Activated gamma-delta T cell treated with Interleukin-2 at 50 U/mL for 16 hours (primary cell): ENCODE measurements at places on chromosomes 5 and 9.

DNA sequence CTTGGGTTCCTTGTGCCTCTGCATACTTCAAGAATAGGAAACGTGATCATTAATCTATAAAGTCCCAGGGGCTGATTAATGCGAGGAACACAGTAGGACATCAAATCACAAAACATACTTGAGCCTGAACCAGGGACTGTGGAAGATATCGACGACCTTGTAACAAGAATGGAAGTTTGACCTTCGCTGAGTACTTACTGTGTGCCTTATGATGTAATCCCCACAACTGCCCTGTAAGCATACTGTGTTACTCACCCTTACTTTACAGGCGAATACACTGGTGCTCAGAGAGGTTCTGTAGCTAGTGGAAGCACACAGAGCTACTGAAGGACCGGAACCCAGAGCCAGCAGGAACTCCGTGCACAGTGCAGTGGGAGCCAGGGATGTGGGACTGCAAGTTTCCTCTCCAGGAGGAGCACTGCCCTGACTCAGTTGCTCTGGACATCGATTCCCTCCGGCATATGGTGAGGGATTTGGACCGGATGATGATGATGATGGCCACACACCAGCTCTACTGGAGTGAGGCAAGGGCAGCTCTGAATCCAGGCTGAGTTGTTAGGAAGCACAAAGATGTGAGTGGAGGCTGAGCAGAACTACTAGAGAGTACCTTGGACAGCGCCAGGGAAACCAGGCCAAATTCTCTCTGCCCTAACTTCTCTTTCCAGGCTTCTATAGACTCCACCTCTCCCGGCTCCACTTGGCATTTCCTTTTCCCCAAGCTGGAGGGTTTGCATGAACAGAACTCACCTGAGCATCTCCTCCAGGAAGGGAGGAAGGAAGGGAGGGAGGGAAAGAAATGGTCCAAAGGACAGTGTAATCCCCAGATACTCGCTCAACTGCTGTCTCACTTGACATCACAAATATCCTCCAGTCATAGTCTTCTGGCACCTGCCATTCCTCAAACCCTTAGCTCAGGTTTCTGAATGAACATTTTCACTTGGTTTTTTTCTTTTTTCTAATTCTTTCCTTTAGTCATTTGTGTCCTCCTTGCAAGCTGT lies 1.5 kb upstream of the GABBR2 start:
- no peak for DNase-seq

- no peak for DNase-seq
Measured at GRCh38 chr9:87834357-87834756, 48.3 kb upstream of the SPATA31E1 start.

DNA sequence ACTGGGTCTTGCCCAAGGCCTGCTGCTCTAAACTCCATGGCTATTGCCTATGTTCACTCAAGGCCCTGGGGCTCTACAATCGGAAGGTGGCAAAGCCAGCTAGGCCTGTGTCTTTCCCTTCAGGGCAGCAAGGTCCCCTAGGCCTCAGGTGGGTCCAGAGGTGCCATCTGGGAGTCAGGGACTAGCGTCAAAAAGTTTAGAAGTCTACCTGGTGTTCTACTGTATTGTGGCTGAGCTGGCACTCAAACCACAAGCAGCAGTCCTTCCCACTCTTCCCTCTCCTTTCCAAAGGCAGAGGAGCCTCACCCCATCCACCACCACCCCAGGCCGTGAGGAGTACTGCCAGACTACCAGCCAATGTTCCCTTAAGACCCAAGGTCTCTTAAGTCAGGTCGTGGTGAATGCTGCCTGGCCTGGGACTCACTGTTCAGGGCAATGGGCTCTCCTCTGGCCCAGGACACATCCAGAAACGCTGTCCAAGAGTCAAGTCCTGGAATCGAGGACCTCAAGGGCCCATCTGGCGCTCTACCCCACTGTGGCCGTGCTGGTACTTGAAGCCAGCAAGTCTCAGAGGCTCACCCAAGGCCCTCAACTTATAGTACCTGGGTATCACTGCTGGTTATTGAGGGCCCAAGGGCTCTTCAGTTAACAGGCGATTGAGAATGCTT lies 13.0 kb upstream of the SARDH start:
- no peak for DNase-seq

DNA sequence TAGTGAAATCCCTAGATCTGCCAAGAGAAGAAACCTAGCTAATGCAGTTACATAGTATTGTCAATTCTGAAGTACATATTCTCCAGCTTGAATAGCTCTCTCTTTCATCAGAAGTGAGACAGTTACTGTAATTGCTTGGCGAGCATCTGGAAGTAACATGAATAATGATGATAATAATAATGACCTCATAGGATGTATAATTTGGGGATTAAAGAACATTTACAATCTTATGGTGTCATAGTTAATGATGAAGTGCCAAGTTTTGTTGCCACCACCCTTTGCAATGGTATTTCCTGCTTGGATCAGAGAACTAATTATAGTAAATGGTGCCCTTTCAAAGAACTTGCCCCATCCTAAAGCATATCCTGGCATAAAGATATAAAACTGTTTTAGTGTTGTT lies 201.4 kb downstream of the ADAMTSL1 start:
- DNase-seq, result no peak

- DNase-seq, result no peak
Measured at GRCh38 chr5:169869066-169869465, 111.2 kb downstream of the INSYN2B start.

DNA sequence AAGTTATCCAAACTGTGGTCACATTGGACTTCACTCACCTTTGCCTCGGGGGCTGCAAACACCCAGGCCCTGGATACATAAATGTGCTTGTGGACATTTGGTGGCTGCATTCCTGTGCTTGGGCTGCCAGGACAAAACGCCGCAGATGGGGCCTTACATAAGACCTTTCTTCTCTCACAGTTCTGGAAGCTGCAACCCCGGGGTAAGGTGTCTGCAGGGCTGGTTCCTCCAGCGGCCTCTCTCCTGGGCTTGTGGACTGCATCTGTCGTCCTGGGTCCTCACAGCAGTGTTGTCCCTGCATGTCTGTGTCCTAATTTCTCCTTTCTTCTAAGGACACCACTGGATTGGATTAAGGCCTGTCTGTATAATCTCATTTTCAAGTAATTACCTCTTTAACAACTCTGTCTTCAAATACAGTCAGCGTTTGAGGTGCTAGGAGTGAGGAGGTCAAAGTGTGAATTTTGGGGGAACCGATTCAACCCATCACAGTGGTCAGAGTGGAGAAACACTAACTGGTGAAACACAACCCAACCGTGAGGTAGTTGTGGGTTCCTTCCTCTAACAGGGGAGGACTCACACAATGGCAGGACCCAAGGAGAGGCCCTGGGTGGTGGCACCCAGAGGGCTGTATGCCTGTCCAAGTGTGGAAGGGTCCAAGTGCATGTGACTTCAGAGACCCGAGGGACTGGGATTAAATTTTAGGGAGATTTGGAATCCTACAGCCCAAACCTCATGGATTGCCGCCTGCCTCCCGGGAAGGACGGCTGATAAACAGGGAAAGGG lies 415.6 kb downstream of the IRX2 start:
- no peak for DNase-seq

DNA sequence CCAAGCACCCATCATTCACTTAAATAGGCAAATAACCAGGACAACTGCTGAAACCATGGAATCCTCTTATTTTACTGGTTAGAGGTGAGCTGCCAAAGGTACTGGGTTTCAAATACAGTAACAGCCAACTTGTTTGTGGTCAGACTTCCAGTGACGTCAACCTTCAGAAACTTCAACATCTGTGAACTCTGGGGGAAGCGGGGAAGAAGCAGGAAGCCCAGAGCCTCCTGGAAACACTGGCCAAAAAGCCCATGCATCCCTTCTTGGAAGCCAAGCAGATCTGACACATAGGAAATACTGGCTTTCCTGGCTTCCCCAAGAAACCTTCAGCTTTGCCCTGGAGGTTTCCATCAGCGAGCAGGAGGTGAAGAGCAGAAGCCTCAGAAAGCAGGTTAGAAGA lies 4.9 kb upstream of the FRRS1L start:
- no peak for DNase-seq
